Activated B cell treated with CpG ODN at 0.5 μM for 24 hours (primary cell): ENCODE measurements at places on chromosomes 6 and 20.
A peak's percentile ranks its signal among the peaks of the same experiment; 100 is the strongest.

DNA sequence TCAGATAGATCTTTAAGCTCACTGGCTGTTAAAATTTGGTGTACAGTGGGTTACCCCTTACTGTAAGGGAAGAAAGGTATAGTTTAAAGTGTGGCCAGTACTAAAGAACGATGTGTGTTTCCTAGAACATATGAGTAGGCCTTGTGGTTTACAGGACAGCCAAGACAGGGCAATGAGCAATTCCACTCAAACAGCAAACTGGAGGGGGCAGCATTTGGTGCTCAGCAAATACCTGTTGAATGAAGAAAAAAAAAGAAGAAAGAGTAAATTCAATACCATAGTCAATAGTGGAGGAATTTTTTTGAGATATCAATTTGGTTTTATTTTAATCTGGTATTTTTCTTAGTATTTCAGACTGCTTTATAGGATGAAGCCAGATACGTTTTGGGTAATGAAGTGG, 3.8 kb upstream of the NCOA5 start:
- DNase-seq = no peak

DNA sequence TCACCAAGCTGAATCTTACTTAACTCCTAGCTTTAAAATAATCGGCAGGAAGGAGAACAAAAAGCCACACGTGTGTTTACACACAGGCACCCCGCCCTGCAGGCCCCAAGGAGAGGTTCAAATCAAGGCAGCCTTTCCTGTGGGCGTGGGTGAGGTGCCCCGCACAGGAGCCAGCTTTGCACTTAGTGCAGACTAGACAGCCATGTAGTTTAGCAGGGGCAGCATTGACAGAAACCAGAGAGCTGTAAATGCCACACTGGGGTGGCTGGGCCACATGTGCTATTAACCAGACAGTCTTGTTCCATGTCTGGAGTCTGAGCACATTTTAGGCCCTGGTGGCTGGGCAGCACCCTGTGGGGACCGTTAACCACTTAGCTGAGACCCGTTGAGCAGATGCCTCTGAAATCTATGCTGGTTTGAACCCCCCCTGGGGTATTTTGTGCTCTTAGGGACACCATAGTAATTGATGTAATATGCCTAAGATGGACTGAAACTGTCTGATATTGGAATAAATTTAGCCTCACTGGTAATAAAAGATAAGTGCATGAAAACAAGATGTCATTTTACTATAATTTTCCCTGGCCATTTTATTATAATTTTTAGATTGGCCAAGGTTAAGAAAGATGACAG, 106.4 kb upstream of the KCNG1 start:
- no peak for DNase-seq

GRCh38 chr6:56714982-56715456, 72.3 kb upstream of the DST start:
- no peak for DNase-seq

DNA sequence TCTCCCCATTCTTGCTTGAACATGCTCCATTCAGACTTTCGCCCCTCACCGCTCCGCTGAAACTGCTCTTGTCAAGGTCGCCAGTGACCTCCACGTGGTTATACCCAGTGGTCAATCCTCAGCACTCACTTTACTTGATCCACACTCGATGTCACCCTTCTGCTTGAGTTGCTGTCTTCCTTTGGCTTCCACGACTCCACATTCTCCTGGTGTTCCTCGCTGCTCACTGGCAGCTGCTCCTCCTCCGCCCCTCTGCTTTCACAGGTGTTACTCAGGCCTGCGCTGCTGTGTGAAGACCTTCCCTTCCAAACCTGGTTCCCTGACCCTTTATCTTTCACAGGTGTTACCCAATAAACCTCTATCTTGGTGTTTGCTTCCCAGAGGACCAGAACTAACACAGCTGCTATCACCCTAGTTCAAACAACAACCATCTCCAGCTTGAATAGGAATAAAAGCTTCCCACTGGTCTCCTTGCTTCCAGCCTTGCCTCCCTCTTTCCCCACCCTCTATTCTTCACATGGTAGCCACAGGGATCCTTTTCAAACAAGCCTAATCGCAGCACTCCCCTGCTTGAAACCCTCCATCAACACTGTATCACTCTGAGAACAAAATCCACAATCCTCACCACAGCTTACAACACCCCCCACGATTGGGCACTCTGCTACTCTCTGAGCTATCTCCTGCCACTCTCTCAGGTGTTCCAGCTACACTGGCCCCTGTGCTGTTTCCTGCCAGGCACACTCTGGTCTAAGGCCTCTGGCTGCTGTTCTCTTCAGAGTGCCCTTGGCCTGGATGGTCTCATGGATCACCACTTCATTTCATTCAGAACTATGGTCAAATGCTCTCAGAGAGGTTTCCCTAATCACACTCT, 10.7 kb downstream of the PPIL1 start:
- DNase-seq = no peak

GRCh38 chr6:46704562-46704961, 16.9 kb downstream of the TDRD6 start:
- DNase-seq = no peak

GRCh38 chr6:161079566-161080262, 88.1 kb downstream of the MAP3K4 start:
- no peak for DNase-seq

DNA sequence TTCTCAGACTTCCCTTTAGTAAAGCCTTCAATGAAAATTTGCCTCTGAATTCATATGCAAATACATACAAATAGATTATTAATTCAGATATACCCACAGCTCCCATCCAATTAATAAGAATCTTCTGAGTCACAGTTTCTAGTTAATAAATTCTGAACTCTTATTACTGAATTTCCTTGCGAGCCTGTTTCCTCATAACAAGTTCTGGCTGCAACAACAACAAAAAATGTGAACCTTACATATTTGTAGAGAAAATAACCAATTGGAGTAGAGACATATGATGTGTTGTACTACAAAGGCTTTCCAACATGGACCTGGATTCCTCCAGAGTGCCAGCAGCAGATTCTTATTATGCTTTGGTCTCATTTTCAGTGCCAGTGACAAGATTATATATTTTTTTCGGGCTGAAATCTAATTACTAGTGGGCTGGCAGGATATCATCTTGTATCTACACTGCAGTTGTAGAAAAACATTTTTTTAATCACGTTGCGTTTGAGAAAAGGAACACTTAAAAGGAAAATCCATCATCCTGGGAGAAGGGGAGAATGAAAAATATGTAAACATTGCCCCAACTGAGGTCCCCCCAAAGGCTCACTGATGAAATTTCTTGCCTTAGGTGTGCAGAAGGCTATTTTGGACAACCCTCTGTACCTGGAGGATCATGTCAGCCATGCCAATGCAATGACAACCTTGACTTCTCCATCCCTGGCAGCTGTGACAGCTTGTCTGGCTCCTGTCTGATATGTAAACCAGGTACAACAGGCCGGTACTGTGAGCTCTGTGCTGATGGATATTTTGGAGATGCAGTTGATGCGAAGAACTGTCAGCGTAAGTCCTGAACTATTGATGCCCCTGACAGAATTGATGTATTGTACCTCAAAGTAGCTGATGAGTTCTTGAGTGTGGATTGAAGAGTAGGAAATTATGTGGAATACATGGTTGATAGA, 404.6 kb downstream of the LAMA2 start:
- no peak for DNase-seq

DNA sequence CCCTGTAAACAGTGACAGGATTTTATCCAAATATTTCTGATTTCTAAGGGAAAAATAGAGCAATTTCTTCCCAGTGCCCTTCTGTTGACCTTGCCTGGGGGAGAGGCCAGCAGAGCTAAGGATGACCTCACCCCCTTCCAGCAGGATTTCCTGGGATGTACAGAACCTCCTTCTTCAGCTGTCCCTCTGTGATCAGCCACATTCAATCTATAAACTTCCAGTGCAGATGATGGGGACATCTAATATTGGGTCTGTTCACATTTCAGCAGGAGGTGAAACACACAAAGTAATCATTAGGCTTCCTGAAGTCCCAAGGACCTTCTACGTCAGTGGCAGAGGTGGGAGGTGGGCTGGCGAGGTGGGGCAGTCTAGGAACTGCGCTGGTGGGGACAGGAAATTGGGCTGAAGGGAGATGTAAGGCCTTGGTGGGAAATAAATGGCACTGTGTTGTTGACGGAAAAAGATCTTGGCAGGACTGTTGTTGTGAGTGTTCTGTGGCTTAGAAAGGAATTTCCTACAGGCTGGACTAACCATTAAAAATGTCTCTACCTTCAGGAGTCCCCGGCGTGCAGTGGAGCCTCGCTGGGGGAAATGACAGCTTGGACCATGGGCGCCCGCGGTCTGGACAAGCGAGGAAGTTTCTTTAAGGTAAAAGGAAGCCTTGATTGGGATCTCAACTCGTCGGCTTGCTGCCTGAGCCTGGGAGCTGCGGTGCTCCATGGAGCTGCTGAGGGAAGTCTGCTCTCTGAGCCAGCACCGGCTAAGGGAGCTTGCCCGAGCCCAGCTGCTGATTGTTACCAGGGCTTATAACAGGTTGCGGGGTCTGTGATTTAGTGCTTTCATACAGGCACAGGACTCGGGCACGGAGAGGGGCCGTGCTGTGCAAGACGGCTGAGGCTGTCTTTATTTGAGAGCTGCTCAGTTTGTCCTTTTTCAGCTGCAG, 127.9 kb upstream of the NAA20 start:
- DNase-seq = no peak

- DNase-seq = no peak
Measured at GRCh38 chr20:51139891-51140290, 117.0 kb upstream of the KCNG1 start.

- no peak for DNase-seq
Measured at GRCh38 chr6:72649032-72649984, 27.4 kb downstream of the KCNQ5 start.

DNA sequence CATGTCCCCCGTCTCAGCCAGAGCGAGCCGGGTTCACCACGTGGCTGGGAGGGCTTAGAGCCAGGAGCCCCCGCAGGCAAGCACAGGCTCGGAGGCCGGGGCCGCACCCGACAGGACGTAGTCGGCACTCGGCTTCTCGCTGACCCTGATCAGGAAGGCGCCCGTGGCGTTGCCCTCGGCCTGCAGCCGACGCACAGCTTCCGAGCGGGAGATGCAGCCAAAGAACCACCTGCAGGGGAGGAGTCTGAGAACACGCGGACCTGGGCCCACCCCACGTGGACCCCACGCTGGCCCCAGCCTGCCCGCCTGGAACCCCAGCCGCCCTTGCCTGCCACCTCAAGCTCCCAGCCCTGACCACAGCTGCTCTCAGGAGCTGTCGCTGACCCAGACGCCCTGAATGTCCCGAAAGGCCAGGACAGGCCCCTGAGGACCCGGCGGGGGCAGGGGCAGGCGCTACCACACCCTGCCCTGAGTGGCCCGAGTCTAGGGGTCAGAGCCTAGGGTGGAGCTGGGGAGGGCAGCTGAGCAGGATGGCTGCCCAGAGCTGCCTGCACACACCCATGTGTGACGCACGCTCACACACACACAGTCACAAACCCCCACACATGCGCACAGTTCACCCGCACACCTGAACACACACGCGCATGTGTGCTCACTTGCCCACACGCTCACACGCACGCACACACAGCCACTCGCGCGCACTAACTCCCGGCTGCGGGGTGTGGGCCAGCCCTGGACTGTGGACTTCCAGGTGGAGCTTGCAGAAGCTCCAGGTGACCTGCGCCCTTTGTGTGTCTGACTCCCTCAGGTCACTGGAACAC, 2.1 kb downstream of the PTK6 start:
- DNase-seq = peak; percentile 23

- no peak for DNase-seq
Measured at GRCh38 chr6:63573899-63574553, 1.7 kb downstream of the LOC128125822 start.

GRCh38 chr6:166672624-166673206, 45.7 kb upstream of the RPS6KA2 start:
- no peak for DNase-seq

- DNase-seq = no peak
Measured at GRCh38 chr6:43800746-43801494, 30.9 kb downstream of the VEGFA start.

GRCh38 chr20:39195582-39196021, 233.5 kb downstream of the DHX35 start:
- no peak for DNase-seq

GRCh38 chr6:36227379-36228228, 31.1 kb downstream of the BRPF3 start:
- no peak for DNase-seq

DNA sequence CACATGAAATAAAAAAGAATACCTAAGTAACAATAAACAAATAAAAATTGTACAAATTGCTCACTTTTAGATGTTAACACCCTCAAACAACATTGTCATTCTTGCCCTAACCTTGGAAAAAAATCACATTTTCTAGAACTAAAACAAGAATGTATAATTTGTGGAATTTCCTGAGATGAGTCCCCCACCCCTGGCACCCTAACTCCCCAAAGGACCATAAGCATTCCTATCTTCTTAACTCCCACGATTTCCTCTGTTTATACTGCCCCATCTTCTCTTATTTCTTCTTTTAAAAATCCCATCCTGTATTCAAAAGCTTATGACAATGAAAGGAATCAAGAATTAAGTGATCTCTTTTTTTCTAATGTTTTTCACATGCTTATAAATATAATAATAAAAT, 70.9 kb downstream of the IBTK start:
- no peak for DNase-seq

DNA sequence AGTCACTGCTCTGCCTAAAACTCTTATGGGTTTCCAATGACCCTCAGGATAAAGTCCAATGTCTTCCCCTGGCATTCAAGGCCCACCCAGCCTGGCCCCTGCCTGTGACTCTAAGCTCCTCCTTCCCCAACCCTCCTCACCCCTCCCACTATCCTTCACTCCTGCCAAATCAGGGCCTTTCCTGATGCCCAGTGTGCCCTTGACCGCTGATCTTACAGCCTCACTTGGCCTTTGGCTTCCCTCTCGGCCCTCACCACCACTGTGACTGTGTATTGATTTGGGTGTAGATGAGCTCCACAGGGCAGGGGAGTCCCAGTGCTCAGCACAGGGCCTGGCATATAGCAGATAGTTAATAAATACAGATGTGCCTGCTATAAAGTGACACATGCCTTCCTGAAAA, 115.7 kb downstream of the TOX2 start:
- DNase-seq = no peak

- DNase-seq = no peak
Measured at GRCh38 chr6:87574237-87574804, 15.5 kb downstream of the RARS2 start.

- DNase-seq = no peak
Measured at GRCh38 chr6:110705543-110705942, 109.7 kb downstream of the CDK19 start.

DNA sequence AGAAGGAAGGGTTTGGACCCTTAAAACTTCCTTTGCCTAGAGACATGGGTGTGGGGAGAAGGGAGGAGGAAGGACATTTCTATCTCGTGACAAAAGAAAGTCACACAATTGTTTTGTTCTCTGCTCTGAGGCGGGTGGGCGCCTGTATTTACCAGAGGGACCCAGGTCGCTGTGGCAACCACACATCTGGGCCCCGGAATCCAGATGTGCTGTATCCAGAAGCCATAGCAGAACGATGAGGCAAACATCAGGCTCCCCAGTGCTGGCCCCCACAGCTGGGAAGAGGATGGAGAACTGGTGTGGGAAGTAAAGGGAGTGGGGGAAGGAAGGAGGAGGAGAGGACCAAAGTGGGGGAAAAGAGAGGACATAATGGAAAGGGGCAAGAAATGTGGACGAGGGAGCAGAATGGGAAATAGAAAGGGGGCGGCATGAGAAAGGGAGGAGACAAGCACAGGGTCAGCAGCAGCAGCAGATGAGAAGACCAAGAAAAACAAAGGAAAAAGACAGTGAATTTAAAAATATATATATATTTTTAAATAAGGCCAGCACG, 3.4 kb upstream of the TNXB start:
- DNase-seq = no peak
